ENCODE measurements at places on chromosomes 3 and 15.

- DNase-seq, result no peak
Observed at GRCh38 chr15:38701149-38701548, 136.5 kb upstream of the RASGRP1 start.

GRCh38 chr3:105354429-105354828 is 12.3 kb upstream of the ALCAM start:
- DNase-seq, result peak; percentile 51

- DNase-seq, result no peak
Observed at GRCh38 chr3:45775571-45776300, 20.6 kb downstream of the SLC6A20 start.

GRCh38 chr15:26352909-26353308 is 420.0 kb downstream of the GABRB3 start:
- no peak for DNase-seq

GRCh38 chr3:166444756-166445155 is 607.5 kb upstream of the BCHE start:
- DNase-seq, result no peak

All from kidney tubule cell (primary cell).